AG04449 (cell line): ENCODE measurements at places on chromosomes 1 and 21.

DNA sequence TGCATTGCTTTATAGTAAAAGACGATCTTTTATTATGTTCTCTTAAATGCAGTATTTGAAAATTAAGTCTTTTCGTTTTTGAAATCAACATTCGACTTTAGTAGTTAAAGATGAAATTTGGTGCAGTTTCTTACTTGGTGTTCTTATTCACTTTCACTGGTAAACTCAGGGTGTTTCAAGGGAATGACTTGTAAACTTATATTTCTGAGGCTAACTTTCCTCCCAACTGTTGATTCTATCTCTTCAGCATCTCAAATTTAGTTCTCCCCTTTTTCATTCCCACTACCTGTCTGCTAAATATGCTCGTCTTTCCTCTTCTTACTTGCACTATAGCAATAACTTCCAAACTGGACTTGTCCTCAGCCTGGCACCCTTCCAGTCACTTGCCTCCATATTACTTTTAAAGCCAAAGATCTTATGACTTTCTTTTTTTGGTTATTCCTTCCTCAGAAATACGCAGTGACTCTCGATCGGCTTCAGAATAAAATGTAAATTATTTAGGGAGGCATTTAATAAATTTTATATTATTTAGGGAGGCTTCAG, 988 bp downstream of the SLC35A3 start:
- no peak for DNase-seq

GRCh38 chr1:243559575-243560162, 290.4 kb downstream of the AKT3 start:
- no peak for DNase-seq

GRCh38 chr21:43975469-43976098, 36.5 kb upstream of the TRAPPC10 start:
- no peak for DNase-seq

DNA sequence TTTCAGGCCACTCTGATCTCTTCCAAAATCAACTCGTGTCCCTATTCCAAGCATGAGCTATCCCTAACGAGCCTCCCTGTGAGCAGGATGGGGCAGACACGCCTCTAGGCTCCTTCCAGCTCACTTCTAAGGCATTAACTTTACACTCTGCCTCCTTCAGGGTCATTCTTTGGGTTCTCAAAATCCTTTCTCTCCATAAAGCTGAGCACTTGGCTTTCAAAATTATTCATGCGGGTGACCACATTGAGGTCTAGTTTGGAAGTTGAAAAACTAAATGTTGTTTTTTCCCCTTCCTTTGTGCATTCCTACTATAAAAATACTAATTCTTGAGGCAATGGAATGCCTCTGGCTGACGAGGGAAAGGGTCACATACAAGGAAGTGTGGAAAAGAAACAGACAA, 33.5 kb upstream of the BMP8B start:
- no peak for DNase-seq

GRCh38 chr21:26165331-26165730, 5.2 kb downstream of the APP start:
- DNase-seq, result no peak
